T-helper 17 cell (primary cell): ENCODE measurements at places on chromosomes 16 and 17.

- no peak for DNase-seq
These were observed 2.8 kb upstream of the TNFRSF13B start for GRCh38 chr17:16974569-16975276.

DNA sequence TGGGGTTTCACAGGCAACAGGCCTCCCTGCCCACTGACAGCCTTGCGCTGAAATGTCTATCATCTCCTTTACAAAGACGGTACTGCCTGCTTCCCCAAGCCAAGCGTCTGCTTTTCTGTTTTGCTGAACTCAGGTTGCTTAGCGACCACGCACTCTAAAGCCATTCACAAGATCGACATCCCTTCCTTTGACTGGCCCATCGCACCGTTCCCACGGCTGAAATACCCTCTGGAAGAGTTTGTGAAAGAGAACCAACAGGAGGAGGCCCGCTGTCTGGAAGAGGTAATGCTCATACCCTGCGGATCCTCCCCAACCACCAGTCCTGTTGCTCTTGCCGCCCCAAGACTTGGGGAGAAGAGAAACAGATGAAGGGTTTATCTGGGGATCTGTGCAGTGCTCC is 28.7 kb downstream of the TMEM186 start:
- DNase-seq, result no peak

DNA sequence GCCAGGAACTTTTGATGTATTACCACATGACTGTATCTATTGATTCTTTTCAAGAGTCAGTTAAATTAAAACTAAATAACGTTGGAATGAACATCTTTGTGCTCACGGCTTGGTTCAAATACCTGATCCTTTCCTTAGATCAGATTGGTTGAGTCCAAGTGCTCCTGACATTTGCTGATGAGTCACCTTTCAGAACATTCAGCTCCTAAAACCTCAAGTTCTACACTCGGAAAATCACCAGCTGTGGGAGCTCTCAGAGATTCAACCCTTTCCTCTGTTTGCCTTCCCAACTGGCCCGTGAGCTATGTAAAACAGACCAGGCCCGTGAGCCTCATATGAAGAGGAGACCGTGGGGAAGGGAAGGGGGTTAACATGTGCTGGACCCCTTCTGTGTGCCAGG is 68.1 kb downstream of the RTN4RL1 start:
- no peak for DNase-seq

DNA sequence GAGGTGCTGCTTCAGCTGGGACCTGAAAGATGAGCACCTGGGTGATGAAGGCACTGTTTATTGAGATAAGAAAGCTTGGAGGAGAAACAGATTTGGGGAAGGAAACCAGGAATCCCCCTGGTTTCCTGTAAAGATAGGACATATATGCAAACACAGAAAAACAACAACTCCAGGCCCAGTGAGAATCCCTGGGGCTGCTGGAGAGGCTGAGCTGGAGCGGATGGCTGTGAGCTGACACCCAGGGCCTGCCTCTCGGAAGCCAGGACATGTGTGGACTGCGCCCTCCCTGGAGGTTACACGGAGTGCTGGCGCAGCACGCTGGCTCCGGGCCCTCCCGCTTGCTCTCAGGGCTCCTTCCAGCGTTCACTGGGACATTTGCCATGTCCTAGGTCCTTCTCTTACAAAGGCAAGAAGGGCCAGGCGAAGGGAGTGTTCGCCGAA is 57.5 kb downstream of the CYB5B start:
- DNase-seq, result no peak

DNA sequence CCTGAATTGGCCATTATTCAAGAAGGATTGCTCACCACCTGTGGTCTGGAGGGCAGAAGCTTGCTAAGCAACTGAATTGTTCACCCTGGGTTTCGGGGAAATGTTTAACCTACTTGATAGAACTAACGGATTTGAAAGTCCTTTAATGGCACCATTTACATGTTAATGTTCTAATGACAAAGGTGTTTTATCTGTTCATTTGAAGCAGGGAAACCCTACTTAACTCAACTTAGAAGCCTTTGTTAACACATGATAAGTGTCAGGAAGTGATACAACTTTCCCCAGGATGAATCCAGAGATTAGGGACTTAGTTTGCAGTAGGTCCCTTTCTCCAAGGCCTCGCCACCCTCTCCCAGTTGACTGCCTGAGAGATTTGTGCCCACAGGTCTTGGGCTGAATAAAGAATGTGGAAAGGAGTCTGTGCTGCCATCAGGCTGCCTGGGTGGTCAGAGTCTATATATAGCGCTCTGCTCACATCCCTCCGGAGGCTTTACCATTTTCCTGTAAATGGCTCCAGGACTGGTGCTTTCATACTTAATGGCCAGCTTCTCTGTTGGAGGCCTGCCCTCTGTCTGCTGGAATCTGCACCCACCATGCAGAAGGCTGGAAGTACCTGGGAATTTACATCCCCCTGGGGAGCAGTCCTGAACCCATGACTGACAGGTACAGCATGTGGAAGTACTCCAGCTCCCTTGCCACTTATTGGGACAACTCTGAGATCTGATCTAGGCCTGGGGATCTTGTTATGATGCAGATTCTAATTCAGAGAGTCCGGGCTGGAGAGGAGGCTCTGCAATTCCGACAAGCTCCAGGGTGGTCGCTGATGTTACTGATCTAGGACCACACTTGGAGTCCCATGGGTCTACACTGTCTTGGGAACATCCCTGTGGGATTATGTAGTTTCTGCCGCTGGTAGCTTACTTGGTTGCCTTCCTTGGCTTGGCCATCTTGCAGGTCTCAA is 99.9 kb downstream of the ASIC2 start:
- no peak for DNase-seq
